Fibroblast of skin of right biceps (primary cell): ENCODE measurements at places on chromosomes 4 and X.

DNA sequence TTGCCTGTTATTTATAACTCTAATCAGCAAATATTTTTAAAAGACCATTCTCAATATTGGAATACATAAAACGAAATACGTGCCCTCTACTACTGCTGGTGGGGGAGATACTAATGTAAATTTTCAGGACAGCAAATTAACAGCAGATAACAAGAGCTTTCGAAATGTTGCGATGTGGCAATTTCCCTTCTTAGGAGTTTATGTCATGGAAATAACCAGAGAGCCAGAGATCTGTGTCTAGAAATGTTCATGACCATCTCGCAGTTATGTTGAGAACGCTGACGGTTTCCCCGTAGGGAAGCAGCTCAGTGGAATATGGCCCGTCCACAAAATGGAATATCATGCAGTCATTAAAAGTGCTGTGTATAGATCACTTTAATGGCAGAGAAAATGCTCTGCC is 238.4 kb upstream of the PSAPL1 start:
- no peak for DNase-seq

DNA sequence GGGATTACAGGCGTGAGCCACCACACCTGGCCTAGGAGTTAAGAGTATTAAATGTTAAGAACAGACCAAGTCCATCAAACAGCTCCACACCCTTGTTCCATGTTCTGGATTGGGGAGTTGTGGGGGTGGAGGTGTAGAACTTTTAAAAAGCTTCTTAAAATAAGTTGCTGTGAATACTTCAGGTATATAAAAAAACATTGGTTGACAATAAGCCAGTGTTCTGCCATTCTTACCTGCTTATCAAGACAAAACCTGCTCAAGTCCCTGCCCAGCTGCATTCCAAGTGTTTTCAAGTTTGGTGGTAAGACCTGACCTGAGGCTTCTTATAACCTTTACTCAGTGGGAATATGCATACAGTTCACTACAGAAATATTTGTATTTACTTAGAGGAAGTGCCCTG is 6.4 kb downstream of the RBM3 start:
- no peak for DNase-seq

DNA sequence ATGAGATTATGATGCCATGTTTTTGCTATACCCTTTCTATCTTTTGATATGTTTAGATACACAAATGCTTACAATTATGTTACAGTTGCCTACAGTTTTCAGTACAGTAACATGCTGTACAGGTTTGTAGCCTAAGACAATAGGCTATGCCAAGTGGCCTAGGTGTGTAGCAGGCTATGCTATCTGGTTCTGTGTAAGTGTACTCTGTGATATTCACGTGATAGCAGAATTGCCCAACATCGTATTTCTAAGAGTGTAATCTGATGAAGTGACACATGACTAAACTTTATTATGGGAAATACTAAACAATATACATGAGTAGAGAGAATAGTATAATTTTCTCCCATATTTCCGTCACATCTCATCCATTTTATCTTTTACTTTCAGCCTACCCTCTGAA is 97.0 kb downstream of the CLDN22 start:
- DNase-seq = no peak

GRCh38 chr4:129232589-129233337 is 136.8 kb downstream of the C4orf33 start:
- peak; percentile 38 for DNase-seq

DNA sequence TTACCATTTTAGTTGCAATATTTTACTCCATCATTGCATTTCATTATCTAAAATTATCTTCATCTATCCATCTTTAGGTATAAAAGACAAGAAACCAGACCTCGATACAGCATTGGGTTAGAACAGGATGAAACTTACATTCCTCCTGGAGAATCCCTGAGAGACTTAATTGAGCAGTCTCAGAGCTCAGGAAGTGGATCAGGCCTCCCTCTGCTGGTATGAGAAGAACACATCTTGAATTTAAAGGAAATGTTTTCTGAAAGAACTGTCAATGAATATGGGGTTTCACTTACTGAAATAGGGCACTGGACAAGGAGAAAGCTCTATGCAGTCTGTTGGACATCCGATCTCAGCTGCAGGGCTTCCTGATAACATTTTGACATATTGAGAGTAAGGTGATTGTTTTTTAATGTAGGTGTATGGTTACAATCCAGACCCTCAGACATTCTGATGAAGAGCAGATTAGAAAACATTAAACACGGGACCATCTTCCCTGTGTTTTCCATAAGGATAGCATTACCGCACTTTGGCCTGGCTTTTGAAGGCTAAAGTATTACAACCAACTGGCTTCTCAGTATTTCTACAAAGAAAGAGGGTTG is 367.2 kb downstream of the BMPR1B start:
- peak; percentile 75 for DNase-seq

DNA sequence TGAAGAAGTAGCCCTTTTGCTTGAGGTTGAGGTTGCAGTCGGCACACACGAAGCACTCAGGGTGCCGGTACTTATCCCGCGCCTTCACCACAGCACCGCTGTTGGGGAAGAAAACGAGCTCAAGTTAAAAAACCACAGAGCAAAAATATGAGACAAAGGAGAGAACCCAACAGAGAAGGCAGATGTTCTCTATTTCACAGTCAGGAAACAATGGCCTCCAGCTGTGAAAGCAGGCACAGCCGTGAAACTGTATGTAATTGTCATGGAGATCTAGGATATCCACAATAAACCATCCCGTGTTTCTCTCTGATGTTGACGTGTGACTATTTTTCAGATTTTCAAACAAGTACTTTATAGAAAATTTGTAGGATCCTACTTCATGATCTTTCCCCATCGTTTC is 30.9 kb upstream of the CCDC110 start:
- no peak for DNase-seq

DNA sequence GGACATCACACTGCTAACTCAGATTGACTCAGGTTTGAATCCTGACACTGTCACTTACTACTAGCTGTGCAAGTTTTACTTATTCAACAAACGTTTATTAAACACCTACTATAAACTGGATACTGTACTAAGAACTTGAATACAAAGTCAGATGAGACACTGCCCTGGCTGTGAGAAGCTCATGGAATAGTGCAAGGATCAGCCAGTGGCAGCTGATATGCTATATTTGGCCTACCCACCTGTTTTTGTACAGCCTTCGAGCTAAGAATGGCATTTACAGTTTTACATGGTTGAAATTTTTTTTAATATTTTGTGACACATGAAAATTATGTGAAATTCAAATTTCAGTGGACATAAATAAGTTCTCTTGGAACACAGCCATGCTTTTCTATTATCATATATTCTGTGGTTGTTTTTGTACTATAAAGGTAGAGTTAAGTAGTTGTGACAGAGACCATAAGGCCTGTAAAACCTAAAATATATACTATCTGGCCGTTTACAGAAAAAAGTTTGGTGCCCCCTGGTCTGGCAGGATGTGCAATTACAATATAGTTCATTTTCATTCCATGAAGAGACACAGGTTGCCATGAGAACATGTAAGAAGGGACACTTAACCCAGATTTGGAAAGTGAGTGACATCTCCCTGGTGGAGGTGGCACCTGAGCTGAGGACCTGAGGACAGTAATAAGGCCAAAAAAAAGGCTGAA is 3.4 kb upstream of the SEC24D start:
- no peak for DNase-seq

- no peak for DNase-seq
These were observed 193.4 kb downstream of the PRDM5 start for GRCh38 chr4:120728892-120729675.

GRCh38 chrX:153725832-153726285 is 1.2 kb downstream of the ABCD1 start:
- DNase-seq = no peak

DNA sequence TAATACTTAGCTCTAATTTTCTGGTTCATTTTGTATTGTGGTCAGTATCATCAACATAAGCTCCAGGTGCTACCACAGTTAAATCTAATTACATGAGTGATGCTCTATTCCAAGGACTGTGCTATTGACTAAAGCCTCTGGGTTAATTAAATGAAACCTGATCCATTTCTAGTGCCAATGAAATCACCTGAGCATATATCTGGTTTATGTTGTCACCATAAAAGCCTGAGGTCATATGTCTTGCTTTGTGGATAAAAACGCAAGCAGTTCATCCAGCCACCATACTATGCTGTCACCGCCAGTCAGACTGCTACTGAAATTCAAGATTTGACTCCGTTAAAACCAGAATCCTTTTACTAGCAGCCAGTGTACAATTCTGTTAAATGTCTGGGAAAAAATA is 64.2 kb upstream of the ZNF518B start:
- DNase-seq = no peak
